ENCODE measurements at places on chromosomes 4 and X. TPM values are rescaled to one million over a fixed set of nuclear protein-coding genes. Genes with fewer than 3 reads are reported as not detected.

The CT45A3 gene
- not detected for total RNA-seq

The FOXO4 gene
- 3.7 TPM for total RNA-seq

The CTAG2 gene
- total RNA-seq = not detected

The CLDN24 gene
- not detected for total RNA-seq

The IQCM gene
- total RNA-seq = not detected

The FHIP1A gene
- total RNA-seq = 0.40 TPM

The SPACA5 gene
- total RNA-seq = not detected

The MAGEA1 gene
- not detected for total RNA-seq

The ZIC3 gene
- not detected for total RNA-seq

The SMR3B gene
- total RNA-seq = not detected

The ING2 gene
- 9.1 TPM for total RNA-seq

The SPANXN4 gene
- not detected for total RNA-seq

The GAGE1 gene
- not detected for total RNA-seq

The HDX gene
- total RNA-seq = 6.9 TPM

The YIPF7 gene
- not detected for total RNA-seq

The RBM46 gene
- not detected for total RNA-seq

The LETM1 gene
- 59.1 TPM for total RNA-seq

The TAF7L gene
- 1.00 TPM for total RNA-seq

The WDFY3 gene
- total RNA-seq = 70.0 TPM

The MAGEB2 gene
- total RNA-seq = not detected

The PCSK1N gene
- not detected for total RNA-seq

The ZMAT1 gene
- 0.60 TPM for total RNA-seq

The MAP7D2 gene
- 0.40 TPM for total RNA-seq

The PRKG2 gene
- under 0.01 TPM for total RNA-seq

All from mammary microvascular endothelial cell (primary cell).